AG08395 (cell line): ENCODE measurements at places on chromosomes 2 and 18.

GRCh38 chr2:149329489-149330126 lies 779 bp upstream of the LYPD6 start:
- peak; percentile 69 for DNase-seq

- no peak for DNase-seq
Measured at GRCh38 chr2:169468841-169469240, 10.5 kb upstream of the BBS5 start.

- no peak for DNase-seq
Measured at GRCh38 chr18:46449499-46449898, 207.5 kb downstream of the LOXHD1 start.

DNA sequence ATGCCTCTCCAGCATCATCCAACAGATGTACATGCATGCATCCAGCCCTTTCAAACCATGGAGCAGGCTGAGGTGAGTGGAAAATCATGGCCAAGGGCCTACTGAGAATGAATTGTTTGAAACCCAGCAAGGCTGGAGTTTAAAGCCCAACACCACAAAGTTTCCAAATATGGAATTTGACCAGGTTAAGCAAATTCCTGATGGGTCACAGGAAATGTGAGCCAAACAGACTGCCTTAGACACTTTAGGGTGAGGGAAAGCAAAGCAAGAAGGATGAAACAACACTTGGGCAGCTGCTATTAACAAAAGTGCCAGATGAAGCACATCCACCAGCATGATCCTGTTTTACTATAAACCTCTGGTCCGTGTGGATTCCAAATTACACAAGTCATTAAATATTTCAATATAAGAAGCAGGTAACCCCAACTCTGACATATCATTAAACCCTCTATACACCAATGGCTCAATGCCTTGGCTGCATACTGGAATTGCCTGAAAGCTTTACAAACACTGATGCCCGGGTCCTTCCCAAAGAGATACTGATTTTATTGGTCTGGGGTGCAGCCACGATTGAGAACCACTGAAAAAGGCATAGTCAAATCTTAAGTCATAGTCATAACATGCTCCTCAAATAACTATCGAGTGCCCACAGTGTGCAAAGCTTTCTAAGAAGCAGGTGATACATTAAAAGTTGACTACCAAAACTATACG lies 9.1 kb downstream of the KLF7 start:
- no peak for DNase-seq
